ENCODE measurements at places on chromosomes 4 and X. TPM values are rescaled to one million over a fixed set of nuclear protein-coding genes. Genes with fewer than 3 reads are reported as not detected.
A peak's percentile ranks its signal among the peaks of the same experiment; 100 is the strongest.

GRCh38 chr4:133474501-133474900 lies 325.4 kb downstream of the PCDH10 start:
- H3K36me3 ChIP-seq, result no peaks in the 10 kb centered on the region
- H3K4me3 ChIP-seq, result no peak overlapping the region
- no peaks in the 10 kb centered on the region for H3K27me3 ChIP-seq

DNA sequence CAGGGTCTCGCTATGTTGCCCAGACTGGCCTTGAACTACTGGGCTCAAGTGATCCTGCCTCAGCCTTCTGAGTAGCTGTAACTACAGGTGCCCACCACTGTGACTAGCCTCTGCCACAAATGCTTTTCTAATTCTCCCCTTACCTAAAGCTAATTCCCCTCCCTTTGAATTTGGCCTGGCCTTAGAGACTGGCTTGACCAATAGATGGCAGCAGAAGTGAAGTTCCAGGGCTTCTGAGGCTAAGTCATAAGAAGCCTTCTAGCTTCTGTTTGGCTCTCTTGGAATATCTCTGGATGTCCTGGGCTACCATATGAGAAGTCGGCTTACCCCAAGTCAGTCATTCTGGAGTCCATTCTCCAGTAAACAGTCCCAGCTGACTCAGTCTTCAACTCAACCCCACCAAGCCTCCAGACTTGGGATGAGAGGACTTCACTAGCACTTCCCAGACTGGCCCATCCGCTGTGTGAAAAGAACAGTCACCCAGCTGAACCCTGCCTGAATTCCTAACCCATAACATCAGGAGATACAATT lies 61.0 kb downstream of the HPRT1 start:
- no peaks in the 10 kb centered on the region for H3K36me3 ChIP-seq
- no peaks in the 10 kb centered on the region for H3K4me1 ChIP-seq
- no peak for DNase-seq
- no peak overlapping the region for H3K4me3 ChIP-seq
- no peak overlapping the region for H3K27ac ChIP-seq

Gene C4orf36
- total RNA-seq, result not detected

DNA sequence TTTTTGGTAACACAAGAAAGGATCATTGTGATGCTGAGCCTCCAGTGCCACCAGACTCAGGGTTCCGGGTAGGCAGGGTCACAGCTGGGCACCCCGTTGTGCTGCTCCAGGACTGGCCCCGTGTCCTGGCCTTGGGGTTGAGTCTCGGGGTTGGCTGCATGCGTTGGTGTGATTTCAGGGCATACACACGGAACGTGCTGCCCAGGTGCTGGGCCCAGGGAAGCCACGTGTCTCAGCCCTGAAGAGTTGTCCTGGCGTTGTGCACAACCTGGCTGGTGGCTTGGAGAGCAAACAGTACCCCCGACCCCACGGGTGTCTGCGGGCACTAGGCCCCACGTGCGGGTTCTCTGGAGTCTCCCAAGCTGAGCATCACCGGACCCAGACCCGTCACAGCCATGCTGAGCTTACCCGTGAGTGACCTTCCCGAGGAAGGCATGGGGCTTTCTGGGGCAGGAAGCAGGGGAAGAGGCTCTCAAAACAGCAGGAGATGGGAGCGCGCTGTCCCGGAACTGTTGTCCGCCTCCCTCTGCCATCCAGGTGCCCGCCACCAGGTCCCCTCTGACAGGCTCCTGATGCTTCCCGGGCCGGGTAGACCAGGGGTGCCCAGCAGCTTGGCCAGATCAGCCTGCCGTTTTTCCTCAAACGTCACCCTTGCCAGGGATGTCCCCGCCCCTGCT lies 66.1 kb upstream of the ENPP6 start:
- H3K27me3 ChIP-seq, result no peaks in the 10 kb centered on the region
- peaks cover 40% of the 10 kb centered on the region for H3K4me1 ChIP-seq
- H3K4me3 ChIP-seq, result no peak overlapping the region
- no peak for DNase-seq

DNA sequence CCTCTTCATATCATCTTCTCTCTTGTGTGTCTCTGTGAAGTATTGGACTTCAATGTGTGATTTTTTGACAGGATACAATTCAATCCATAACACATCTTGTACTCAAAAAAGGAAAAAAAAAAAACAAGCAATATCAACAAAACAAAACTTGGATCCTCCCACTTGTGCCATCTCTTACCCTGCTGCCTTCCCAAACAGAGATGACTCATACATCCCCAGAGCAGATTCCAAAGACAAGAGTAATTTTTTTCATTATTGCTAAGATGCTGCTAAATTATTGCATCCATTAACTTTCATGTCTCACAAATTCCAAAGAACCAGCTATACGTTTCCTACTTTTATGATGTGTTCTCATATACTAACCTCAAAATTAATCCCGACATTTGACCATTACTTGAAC lies 479.2 kb downstream of the GBA3 start:
- H3K27me3 ChIP-seq, result no peaks in the 10 kb centered on the region
- no peak for DNase-seq
- no peak overlapping the region for H3K4me3 ChIP-seq
- H3K4me1 ChIP-seq, result no peaks in the 10 kb centered on the region

GRCh38 chrX:85963736-85964135 lies 83.6 kb downstream of the CHM start:
- no peak overlapping the region for H3K4me3 ChIP-seq
- H3K4me1 ChIP-seq, result no peaks in the 10 kb centered on the region
- no peaks in the 10 kb centered on the region for H3K36me3 ChIP-seq
- H3K27ac ChIP-seq, result no peak overlapping the region
- H3K27me3 ChIP-seq, result no peaks in the 10 kb centered on the region

- H3K27me3 ChIP-seq, result no peaks in the 10 kb centered on the region
- no peaks in the 10 kb centered on the region for H3K36me3 ChIP-seq
- DNase-seq, result no peak
- no peak overlapping the region for H3K4me3 ChIP-seq
- H3K27ac ChIP-seq, result no peak overlapping the region
These were observed 48.1 kb downstream of the RHOXF2B start for GRCh38 chrX:120029354-120029753.

Gene PDS5A
- total RNA-seq, result 103 TPM

- H3K27me3 ChIP-seq, result no peaks in the 10 kb centered on the region
- no peaks in the 10 kb centered on the region for H3K36me3 ChIP-seq
- no peaks in the 10 kb centered on the region for H3K4me1 ChIP-seq
These were observed 71.6 kb upstream of the NFKB1 start for GRCh38 chr4:102429553-102429952.

Gene ITIH6
- total RNA-seq, result not detected

- no peak for DNase-seq
- no peak overlapping the region for H3K4me3 ChIP-seq
- no peak overlapping the region for H3K27ac ChIP-seq
- H3K27me3 ChIP-seq, result no peaks in the 10 kb centered on the region
- no peaks in the 10 kb centered on the region for H3K4me1 ChIP-seq
These were observed 12.9 kb upstream of the RAB33B start for GRCh38 chr4:139441029-139441428.

DNA sequence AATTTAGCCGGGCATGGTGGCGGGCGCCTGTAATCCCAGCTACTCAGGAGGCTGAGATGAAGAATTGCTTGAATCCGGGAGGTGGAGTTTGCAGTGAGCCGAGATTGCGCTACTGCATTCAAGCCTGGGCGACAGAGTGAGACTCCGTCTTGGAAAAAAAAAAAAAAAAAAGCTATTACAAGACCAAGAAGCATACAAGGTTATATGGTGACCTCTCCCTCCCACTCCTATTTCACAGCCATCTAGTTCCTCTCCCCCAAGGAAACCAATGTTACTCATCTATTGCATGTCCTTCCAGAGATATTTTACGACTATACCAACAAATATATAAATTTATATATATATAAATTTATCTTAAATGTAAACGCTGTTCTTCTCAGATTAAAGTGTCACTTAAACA lies 3.2 kb downstream of the SLC9A7 start:
- H3K27ac ChIP-seq, result no peak overlapping the region
- no peak overlapping the region for H3K4me3 ChIP-seq

DNA sequence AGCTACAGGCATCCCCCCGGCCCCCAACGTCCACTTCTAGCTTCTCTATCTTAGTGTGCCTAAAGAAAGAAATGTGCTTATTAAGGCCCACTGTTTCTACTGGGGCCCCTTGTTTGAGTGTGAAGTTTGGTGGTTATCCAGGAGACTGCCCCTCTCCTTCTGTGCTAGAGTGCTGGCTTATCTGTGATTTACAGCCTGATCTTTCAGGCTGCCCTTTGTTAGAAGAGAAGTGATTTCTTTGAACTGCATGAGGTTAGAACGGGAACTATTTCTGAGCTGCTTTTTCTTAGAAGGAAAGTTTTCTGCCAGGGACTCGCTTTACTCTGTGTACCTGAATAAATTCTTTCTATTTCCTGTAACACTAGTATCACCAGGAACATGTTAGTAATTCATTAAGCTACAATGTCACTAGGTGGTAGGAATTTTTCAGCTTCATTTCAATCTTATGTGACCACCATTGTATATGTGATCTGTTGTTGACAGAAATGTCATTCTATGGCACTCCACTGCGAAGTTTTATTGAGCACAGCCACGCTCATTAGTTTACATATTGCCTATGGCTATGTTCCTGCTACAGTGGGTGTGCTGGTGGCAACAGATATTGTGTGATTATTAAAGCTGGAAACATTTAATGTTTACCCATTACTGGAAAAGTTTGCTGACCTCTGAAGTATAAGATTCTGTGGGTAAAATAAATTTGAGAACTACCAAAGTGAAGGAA lies 193.8 kb upstream of the CXorf51B start:
- no peaks in the 10 kb centered on the region for H3K36me3 ChIP-seq
- no peak for DNase-seq
- no peaks in the 10 kb centered on the region for H3K4me1 ChIP-seq
- H3K27me3 ChIP-seq, result no peaks in the 10 kb centered on the region
- H3K4me3 ChIP-seq, result no peak overlapping the region

GRCh38 chr4:41258783-41259182 lies 2.1 kb downstream of the UCHL1 start:
- peaks cover 5% of the 10 kb centered on the region for H3K27me3 ChIP-seq
- H3K27ac ChIP-seq, result no peak overlapping the region
- H3K4me1 ChIP-seq, result no peaks in the 10 kb centered on the region

DNA sequence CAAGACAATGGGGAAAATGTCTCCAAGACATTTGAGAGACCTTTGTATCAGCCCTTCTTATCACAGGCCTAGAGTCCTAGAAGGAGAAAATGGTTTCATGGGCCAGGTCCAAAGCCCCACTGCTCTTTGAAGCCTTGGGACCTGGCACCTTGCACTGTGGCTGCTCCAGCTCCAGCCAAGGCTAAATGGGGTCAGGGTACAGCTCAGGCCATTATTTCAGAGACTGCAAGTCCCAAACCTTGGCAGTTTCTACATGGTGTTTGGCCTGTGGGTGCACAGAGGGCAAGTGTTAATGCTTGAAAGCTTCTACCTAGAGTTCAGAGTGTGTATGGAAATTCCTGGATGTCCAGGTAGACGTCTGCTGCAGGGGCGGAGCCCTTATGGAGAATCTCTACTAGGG lies 28.5 kb downstream of the SHROOM3 start:
- no peaks in the 10 kb centered on the region for H3K36me3 ChIP-seq
- no peak for DNase-seq
- no peak overlapping the region for H3K27ac ChIP-seq
- H3K27me3 ChIP-seq, result no peaks in the 10 kb centered on the region
- H3K4me1 ChIP-seq, result no peaks in the 10 kb centered on the region

DNA sequence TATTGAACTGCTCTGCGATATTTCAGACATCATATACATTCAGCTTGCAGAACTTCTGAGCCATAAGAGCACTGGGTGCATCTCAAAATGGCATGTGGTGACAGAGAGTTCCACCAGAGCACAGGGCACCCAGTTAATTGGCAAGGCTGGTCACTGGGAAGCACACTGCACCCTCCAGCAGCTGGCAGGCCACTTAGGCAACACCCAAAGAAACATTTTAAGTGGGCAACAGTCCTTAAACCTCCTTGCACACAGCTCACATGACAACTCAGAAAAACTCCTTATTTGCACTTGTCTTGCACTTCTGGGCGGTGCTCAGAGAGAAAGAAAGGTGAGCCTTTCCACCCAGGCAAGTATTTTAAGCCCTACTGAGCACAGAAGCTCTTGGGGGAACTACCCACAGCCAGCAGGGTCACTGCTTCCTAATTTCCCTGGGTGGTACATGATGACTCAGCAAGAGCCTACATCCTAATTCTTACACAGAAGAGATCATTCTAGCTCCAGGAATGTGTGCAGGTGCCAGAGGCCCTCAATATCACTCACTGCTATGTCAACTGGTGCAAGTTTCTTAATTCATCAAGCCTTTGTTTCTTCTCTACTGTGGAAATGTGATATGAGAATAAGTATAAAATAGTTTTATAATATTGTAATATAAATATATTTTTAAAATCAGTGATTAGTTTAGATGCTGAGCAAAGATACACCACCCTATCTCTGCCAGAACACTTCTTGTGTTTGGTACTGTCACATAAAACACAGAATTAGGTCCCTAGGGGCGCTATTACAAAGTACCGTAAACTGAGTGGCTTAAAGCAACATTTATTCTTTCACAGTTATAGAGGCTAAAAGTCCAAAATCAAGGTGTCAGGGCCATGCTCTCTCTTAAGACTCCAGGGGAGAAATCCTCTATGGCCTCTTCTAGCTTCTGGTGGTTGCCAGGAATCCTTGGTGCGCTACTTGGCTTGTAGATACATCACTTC lies 155.1 kb upstream of the PPARGC1A start:
- no peaks in the 10 kb centered on the region for H3K4me1 ChIP-seq
- H3K36me3 ChIP-seq, result no peaks in the 10 kb centered on the region
- H3K27ac ChIP-seq, result no peak overlapping the region
- H3K4me3 ChIP-seq, result no peak overlapping the region
- H3K27me3 ChIP-seq, result no peaks in the 10 kb centered on the region

DNA sequence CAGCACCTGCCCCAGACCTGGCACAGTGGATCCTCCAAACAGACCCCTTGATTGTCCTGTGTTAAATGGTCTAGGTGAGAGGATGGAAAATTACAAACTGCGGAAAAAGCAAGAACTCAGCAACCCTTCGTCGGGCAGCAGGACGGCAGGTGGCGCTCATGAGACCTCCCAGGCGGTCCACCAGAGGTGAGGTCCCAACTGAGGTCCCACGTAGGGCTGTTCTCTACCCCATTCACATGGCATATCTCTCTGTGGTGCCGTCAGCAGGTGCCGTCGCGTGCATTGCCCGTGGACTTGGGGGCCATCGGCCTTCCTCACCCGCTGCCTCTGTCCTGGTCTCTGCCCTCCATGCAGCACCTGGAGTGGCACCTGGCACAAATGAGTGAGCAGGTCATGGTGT lies 88.2 kb downstream of the CRMP1 start:
- no peaks in the 10 kb centered on the region for H3K36me3 ChIP-seq
- H3K27me3 ChIP-seq, result no peaks in the 10 kb centered on the region
- H3K4me3 ChIP-seq, result no peak overlapping the region
- no peaks in the 10 kb centered on the region for H3K4me1 ChIP-seq

GRCh38 chr4:142846729-142847596 lies 862 bp upstream of the INPP4B start:
- DNase-seq, result peak; percentile 77
- H3K27me3 ChIP-seq, result peaks cover 4% of the 10 kb centered on the region
- H3K4me1 ChIP-seq, result peaks cover 5% of the 10 kb centered on the region
- peak overlapping the region; percentile 86 for H3K4me3 ChIP-seq
- H3K27ac ChIP-seq, result peak overlapping the region; percentile 54
- peaks cover 11% of the 10 kb centered on the region for H3K36me3 ChIP-seq

GRCh38 chrX:39899856-39900776 lies 197.6 kb downstream of the BCOR start:
- H3K4me1 ChIP-seq, result no peaks in the 10 kb centered on the region
- DNase-seq, result no peak
- H3K4me3 ChIP-seq, result no peak overlapping the region
- no peak overlapping the region for H3K27ac ChIP-seq
- no peaks in the 10 kb centered on the region for H3K27me3 ChIP-seq

GRCh38 chr4:41963105-41963504 lies 18.5 kb upstream of the DCAF4L1 start:
- peak; percentile 13 for DNase-seq

Data from naive thymus-derived CD4-positive, alpha-beta T cell (primary cell).